ENCODE measurements at places on chromosomes 2 and 18.

GRCh38 chr2:216344206-216344949 lies 27.9 kb downstream of the MARCHF4 start:
- DNase-seq: no peak

- no peak for DNase-seq
These were observed 198.2 kb upstream of the SPRED2 start for GRCh38 chr2:65630643-65631042.

DNA sequence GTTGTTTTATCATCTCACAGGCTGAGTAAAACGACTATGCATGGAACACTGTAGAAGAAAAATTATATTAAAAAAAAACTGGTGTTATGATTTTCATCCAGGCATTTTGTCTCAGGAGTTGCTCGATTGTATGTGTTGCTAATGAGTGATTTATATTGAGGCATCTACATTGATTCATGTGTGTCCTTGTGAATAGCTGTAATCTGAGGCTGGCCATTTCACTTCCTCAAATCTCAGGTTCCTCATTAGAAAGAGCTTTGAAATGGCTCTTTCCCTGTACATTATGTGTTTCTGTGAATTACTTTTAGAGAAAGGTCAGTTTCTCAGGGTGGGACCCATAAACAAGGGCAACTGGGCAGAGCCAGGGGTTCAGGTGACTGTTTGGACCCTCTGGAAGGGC lies 2.3 kb downstream of the IL18R1 start:
- DNase-seq: no peak

- peak; percentile 28 for DNase-seq
These were observed 367.4 kb upstream of the MYT1L start for GRCh38 chr2:2698182-2699120.

DNA sequence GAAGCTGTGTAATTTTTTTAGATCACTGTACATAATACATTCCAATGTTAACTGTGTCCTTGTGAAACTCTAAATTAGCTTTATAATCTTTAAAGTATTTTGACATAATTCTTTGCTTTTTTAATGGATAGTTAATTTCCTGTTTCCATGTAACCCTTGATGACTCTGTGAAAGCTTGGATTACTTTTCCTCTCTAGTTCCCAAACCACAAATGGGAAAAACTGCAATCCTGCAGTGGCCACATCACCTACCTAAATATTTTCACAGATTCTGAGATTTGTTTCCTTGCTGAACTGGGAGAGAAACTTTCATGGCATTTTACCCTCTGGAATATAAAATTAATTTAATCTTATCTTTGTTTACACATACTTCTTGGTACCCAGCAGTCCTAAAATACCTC lies 161.6 kb upstream of the CCDC68 start:
- no peak for DNase-seq

GRCh38 chr2:149657401-149658040 lies 69.9 kb upstream of the MMADHC start:
- DNase-seq: no peak

- no peak for DNase-seq
These were observed 26.1 kb upstream of the CYP26B1 start for GRCh38 chr2:72173640-72174321.

DNA sequence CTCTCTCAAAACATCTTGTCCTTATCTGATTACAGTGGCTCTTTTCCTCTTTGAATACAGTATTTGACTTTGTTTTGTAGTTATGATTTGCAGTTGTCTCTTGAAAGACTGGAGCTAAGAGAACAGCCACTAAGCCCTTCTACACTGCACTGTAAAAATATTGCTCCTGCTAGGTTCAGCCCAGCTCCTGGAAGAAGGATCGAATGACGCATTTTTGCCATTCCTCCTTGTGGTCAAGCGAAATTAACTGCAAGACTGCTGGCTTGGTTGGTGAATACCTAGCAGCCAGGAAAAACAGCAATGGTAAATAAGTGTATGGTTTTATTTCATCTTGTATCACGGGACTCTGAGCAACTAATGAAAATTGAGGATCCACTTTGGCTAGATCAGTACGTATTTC lies 407.8 kb upstream of the CDH2 start:
- DNase-seq: no peak

GRCh38 chr18:58609536-58609993 lies 19.3 kb downstream of the ALPK2 start:
- DNase-seq: peak; percentile 50

DNA sequence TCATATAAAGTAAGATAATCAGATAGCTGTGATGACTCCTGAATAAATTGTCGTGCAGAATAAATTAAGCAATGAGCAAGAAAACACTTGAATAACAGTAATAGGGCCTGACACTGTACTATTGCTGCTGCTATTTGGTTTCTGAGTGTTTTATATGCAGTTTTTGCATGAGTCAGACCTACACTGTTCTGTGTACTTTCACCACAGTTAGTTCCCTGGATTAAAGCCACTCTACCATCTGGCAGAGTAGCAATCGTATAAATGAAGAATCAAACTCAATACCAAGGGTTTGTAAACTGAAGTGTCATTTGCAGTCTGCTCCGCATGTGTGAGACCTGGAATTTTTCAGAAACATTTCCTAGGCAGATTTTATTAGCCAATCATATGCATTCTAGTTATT lies 398.6 kb upstream of the CDH7 start:
- no peak for DNase-seq

GRCh38 chr18:73948497-73948896 lies 199.1 kb downstream of the FBXO15 start:
- no peak for DNase-seq

GRCh38 chr18:12009581-12010140 lies 28.4 kb downstream of the IMPA2 start:
- DNase-seq: no peak

GRCh38 chr2:181076658-181077057 lies 96.3 kb downstream of the UBE2E3 start:
- no peak for DNase-seq

DNA sequence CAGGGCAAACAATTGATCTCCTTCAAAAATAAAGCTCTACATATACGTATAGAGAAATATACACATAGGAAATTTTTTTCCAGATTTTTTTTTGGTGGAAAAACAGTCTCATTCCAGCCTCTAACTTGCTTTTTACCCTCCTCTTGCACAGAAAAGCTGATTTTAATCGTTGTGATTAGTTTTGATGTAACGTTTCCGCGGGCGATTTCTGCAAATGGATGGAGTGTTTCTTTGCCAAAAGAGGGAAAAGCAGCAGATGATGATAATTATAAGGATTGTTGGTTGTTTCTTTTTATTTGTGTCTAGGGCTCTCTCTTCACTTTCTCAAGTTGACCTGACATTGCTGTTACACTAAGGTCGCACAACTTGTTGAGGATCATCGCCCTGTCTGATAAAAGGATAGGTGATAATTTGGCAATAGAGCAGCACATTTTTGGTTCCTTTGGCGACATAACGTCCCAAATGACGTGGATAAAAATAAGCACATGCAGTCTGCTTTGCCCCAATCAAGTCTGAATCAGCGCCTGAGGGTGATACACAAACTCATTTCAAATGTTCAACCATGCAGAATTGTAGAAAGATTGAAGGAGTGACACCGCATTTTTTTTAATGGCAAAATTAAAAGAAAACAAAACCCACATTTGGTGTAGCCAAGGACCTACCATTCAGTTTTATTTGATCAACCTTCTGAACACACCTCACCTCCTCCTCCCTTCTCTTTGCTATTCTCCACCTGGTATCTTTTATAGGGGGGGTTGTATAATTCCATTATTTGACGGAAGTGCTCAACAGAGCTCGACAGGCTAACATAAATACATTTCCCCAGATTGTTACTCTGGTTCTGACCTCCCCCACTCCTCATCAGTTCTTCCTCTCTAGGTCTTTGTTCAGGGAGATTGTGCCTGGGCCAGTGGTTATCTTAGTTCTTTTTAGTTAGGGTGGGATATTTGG lies 109.6 kb upstream of the KCTD1 start:
- DNase-seq: no peak

DNA sequence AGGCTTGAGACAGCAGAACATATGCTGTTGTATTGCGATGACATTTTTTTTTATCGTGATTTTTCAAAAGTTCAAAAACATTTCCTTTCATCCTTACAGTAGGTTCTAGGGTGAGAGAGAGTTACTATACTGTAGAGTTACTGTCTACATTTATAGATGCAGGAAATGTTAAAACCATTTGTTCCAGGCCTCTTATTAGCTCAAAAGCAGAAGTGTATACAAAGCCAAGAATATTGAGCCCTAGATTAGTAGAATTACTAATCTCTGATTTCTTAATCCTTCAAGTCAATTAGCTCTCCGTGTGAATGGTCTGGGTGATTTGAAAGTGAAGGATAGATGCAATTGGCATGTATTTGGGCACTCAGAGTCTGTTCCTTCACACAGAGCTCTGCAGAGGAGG lies 73.1 kb downstream of the MAPRE2 start:
- DNase-seq: no peak

DNA sequence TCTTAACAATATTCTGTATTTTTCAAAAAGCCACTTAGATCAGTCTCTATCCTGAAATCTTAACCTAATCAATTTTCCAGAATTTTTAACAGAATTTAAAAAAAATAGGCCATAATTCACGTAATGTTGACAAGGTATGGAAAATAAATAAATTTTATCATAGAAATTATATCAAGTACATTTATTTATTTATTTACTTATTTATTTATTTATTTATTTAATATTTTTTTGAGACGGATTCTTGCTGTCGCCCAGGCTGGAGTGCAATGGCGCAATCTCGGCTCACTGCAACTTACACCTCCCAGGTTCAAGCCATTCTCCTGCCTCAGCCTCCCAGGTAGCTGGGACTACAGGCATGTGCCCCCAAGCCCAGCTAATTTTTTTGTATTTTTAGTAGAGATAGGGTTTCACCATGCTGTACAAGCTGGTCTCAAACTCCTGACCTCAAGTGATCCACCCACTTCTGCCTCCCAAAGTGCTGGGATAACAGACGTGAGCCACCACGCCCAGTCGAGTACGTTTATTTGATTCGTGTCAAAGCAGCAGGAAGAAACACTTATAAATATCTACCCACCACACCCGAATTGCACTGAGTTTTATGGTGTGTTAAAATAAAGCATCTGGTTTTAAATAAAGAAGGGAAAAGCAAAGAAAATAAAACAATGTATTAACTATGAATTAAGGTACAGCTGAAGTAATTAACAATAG lies 60.1 kb downstream of the DSC3 start:
- DNase-seq: no peak

DNA sequence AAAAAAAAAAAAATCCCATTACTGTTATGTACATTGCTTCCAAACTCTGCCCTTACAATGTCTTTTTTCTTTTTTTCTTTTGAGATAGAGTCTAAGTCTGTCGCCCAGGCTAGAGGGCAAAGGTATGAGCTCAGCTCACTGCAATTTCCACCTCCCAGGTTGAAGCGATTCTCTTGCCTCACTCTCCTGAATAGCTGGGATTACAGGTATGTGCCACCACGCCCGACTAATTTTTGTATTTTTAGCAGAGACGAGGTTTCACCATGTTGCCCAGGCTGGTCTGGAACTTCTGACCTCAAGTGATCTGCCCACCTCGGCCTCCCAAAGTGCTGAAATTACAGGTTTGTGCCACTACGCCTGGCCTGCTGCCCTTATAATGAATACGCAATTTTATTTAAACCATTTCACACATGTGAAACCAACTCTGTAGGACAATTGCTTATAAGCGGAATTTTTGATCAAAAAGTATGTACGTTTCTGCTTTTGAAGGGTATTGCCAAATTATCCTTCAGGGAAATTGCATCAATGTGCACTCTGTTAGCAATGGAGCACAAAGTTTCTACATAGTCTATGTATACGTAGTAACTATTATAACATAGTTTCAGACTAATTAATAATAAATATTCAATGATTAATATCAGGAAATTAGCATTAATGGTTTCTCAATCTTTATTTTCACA lies 55.7 kb upstream of the ACTR3 start:
- no peak for DNase-seq

- DNase-seq: no peak
These were observed 2.7 kb downstream of the MAP4K3 start for GRCh38 chr2:39434233-39434897.

GRCh38 chr18:48347756-48348326 lies 61.3 kb downstream of the ZBTB7C start:
- no peak for DNase-seq

DNA sequence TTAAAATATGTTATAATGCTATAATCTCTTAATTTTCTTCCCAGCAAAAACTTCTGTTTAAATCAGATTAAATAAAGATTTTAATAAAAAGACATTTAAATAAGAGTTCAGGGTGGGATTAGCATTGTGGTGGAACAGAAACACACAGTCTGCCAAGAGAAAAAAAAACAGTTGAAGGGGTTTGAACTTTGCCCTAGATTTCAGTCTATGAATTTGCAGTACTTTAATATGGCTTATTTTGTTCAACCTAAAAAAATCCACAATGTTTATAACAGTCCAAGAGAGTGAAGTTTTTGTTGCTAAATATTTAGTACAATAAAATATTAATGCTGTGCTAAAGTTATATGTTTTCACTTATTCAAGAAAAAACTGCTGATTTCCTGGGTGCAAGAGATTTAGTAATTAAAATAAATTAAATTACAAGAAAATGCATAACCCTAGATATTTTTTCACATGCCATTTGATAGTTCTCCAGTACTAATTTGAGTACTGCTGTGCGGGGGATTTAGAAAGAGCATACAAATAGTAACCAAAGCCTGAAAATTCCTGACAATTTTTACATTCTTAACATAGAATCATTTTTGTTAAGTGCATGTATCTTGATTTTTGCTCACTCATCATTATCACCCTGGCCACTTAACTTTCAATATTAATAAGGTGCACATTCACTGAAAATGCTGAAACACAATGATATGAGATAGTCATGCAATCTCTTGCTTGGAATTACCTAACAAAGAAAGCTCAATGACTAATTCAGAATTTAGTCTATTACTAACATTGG lies 52.6 kb downstream of the SLC40A1 start:
- no peak for DNase-seq

DNA sequence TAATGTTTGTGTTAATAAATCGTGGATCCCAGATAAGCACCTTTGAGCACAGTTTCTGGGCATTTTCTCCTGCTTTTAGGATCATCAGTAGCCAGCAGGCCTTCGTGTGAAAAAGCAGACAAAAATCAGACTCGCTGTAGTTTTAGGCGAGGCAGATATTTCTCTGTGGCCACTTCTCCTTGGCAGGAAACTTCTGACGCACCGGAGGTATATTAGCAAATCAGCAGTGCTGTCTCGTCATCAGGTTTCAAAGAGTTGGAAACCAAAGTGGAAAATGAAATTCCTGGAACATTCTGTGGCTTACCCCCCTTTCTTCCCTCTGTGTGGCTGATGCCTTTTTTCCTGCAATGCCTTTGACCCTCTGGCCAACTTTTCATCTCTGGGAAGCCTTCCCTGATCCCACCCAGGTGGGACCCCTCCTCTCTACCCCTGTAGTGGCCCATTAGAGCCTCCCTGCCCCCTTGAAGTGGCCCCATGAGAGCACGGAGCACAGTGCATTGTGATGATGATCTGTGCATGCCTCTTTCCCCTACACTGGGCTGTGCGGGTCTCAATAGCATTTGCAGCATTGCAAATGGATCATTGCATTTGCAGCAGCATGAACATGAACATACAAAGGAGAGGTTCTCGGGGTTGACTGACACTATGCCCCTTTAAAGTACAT lies 93.3 kb downstream of the RNF144A start:
- DNase-seq: no peak

- peak; percentile 66 for DNase-seq
These were observed 29.7 kb downstream of the NOL10 start for GRCh38 chr2:10659898-10660568.
